ENCODE measurements at places on chromosomes 3 and 15.

- no peak for DNase-seq
These were observed 154.2 kb upstream of the TNIK start for GRCh38 chr3:171614318-171614921.

DNA sequence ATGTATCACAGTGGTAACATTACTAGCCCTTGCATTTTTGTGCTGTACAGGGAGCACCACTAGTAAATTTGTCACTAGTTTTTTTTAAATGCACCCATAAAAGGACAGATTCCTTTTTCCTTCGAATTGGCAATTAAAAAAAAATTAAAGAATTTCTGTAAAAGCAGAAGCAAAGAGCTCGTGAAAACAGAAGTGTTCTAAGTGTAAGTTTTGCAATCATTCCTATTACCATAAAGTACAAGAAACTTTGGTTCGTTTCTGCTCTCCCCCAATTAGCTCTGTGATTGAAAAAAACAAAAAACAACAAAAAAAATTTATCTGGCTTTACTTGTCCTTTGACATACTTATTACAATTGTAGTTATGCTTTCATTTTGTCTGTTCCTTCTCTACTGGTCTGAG, 5.3 kb downstream of the SERP1 start:
- no peak for DNase-seq

GRCh38 chr3:69547461-69547880, 161.6 kb upstream of the FRMD4B start:
- no peak for DNase-seq

DNA sequence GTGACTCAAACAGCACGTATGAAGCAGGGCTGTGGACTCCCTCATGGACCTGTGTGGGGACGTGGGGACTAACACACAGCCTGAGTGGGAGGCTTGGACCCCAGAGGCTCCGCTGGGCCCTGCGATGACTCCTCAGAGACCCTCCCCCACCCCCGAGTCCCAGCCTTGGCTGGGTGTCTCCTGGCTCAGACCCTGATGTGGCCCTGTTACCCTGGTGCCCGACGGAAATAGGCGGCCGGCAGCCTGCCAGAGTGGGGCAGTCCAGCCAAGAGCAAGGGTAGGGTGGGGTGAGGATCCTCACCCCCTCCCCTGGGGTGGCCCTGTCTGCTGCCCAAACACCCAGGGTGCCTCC, 15.3 kb downstream of the TNK2 start:
- no peak for DNase-seq

DNA sequence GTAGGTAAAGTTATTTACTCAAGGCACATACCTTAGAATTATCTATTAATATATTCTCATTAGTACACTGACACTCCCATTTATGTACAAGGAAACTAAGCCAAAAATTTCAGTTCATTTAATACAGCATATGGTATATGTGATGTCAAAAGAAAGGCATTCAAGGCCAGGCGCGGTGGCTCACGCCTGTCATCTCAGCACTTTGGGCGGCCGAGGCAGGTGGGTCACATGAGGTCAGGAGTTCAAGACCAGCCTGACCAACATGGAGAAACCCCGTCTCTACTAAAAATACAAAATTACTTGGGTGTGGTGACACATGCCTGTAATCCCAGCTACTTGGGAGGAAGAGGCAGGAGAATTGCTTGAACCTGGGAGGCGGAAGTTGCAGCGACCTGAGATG, 435.2 kb downstream of the GBE1 start:
- DNase-seq = no peak

DNA sequence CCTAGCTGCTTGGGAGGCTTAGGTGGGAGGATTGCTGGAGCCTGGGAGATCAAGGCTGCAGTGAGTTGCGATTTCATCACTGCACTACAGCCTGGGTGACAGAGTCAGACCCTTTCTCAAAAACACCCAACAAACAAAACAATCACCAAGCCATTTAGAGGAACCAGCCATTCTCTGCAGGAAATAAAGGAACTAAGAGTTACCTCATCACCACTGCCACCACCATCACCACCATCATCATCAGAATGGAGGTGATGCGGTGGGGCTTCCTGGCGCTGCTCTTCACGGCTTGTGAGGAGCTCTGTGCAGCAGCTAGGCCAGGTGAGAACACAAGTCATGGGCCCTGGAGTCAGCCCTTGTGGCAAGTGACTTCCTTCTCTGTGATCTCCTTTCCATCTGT, 37.7 kb upstream of the KLHL25 start:
- DNase-seq = no peak

- no peak for DNase-seq
These were observed 119.8 kb downstream of the EPHA3 start for GRCh38 chr3:89227218-89227617.

DNA sequence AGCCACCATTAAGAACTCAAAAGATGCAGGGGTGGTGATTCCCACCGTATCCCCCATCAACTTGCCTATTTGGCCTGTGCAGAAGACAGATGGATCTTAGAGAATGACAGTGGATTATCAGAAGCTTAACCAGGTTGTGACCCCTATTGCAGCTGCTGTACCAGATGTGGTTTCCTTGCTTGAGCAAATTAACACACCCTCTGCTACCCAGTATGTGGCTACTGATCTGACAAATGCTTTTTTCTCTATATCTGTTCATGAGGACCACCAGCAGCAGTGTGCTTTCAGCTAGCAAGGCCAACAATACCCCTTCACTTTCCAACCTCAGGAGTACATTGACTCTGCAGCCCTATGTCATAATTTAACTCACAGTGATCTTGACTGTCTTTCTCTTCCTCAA, 8.6 kb upstream of the MCF2L2 start:
- no peak for DNase-seq

GRCh38 chr3:152646004-152646403, 188.9 kb upstream of the P2RY1 start:
- no peak for DNase-seq

DNA sequence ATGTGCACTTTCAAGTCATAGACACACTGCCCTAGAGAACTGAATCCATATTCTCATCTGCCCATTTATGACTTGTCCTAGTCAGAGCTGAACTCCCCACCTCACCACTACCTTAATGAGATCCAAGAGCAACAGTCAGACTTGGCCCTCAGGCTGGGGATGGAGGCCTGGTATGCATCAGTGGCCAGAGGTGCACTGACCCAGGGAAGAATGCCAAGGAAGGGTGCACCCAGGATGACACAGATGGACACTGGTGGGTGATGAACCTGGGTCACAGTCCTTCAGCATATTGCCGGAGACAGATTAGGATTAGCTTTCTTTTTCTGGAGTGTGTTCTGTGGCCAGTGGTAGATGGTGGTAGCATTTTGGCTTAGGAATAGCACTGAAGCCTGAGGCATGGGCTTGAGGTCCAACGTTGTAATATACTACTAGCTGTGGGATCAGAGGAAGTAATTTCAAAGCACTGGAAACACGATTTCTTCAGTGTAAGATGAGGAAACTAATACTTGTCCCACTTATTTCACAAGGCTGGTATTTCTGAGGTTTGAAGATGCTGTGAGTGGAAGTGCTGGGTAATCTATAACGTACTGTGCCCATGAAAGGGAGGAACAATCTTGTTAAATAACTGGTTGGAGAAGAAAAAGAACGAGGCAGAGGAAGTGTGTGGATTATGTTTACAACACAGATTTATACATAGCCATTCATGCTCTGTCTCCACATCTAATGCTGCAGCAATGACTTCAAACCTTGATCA, 265.0 kb downstream of the THRB start:
- DNase-seq = no peak

GRCh38 chr3:154228561-154229216, 95.6 kb downstream of the DHX36 start:
- peak; percentile 77 for DNase-seq

DNA sequence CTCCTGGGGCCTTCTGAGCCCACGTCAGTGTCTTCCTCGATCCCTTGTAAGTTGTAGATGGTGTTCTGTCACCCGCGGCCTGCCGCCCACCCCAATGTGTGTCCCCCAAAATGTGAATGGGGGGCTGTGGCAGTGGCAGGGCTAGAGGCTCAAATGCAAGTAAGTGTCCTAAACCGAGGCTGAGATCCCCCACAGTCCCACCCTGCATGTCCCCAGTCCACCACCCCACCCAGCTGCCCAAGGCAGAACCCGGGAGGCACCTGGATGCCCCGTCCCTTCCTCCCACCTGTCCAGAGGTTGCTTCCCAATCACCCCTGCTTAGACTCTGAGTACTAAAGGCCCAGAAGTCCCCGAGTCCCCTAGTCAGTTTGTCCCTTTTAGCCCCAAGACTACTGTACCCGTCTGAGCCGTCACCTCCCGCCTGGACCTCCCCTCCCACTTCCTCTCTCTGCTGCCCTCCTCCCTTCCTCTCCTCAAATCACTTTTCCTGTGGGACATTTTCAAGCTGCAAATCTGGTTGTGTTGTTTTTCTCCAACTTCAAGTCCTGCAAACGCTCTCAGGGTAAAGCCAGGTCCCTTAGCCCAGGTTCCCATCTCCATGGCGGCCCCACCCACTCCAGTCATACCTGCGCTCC, 11.8 kb upstream of the PLXND1 start:
- no peak for DNase-seq

GRCh38 chr3:70358978-70359580, 46.6 kb upstream of the MDFIC2 start:
- DNase-seq = no peak

DNA sequence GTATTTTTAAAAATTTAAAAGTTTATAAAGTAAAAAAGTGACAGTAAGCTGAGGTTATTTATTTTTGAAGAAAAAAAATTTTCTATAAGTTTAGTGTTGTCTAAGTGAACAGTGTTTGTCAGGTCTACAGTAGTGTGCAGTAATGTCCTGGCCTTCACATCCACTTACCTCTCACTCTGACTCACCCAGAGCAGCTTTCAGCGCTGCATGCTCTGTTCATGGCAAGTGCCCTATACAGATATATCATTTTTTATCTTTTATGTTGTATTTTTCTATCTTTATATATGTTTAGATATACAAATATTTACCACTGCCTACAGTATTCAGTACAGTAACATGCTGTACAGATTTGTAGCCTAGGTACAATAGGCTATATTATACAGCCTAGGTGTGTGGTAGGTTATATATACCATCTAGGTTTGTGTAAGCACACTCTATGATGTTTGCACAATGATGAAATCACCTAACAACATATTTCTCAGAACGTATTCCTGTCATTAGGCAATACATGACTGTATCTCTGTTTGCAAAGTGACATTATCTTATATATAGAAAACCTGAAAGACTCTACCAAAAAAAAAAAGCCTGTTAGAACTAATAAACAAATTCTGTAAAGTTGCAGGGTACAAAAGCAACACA, 75.9 kb upstream of the TMC3 start:
- no peak for DNase-seq

DNA sequence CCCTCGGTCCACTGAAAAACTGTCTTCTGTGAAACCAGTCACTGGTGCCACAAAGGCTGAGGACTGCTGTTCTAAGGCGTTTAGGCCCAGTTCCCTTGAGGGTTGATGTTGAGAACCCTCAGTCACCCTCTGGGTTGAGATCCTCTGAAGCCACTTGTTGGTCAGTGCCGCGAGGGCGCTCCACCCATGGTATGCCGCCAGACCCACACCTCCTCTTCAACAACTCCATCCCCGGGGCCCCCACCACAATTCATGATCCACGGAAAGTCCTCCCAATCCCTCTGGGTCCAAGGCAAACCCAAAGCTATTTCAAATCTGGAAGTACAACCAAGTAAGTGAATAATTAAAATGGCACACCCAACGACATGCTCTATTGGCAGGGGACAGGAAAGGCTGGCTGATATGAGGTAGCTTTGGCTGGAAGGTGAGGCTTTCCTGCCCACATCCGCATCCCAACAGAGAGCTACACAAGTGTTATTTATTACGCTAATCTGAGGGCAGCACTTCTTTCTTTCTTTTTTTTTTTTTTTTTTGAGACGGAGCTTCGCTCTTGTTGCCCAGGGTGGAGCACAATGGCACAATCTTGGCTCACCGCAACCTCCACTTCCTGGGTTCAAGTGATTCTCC, 58.1 kb downstream of the XXYLT1 start:
- DNase-seq = no peak

DNA sequence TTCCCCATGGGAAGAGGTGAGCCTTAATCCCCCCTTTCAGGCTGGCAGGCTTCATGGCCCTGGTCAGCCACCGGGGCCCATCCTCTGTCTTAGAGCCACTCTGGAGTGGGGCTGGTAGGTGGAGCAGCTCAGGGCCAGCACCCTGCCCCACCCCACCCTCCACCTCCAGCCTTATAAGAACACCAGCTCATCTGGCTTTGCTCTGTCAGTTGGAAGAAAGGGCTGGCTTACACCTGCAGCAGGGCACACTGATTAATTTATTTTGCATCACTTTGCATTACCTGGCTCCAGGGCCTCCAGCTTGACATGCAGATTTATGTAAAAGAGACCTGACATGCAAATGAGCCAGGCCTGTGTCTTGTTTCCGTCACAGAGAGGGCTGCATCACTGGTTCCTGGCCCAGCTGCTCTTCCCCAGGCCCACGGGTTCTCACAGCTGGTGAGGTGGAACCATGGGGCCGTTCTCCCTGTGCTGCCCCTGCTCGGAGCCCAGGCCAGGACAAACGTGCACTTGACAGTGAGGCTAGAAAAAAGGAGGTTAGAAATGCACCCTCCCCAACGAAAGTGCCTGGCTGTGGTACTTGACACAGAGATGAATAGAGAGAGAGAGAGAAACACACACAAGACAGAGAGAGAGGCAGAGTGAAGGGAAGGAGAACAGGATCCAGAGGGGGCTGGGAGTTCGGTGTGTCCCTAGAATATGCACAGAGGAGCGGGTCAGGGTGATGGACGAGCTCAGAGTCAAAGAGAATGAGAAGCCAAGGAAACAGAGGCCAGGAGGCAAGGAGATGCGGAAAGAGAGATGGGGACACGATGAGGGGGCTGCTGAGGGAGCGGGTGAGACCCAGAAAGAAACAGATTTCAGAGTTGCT, 44.5 kb upstream of the MAGEF1 start:
- DNase-seq = no peak

- no peak for DNase-seq
These were observed 61.4 kb upstream of the ARHGEF26 start for GRCh38 chr3:154059833-154060232.
